ENCODE measurements at places on chromosomes 4 and X. TPM values are rescaled to one million over a fixed set of nuclear protein-coding genes. Genes with fewer than 3 reads are reported as not detected.

DNA sequence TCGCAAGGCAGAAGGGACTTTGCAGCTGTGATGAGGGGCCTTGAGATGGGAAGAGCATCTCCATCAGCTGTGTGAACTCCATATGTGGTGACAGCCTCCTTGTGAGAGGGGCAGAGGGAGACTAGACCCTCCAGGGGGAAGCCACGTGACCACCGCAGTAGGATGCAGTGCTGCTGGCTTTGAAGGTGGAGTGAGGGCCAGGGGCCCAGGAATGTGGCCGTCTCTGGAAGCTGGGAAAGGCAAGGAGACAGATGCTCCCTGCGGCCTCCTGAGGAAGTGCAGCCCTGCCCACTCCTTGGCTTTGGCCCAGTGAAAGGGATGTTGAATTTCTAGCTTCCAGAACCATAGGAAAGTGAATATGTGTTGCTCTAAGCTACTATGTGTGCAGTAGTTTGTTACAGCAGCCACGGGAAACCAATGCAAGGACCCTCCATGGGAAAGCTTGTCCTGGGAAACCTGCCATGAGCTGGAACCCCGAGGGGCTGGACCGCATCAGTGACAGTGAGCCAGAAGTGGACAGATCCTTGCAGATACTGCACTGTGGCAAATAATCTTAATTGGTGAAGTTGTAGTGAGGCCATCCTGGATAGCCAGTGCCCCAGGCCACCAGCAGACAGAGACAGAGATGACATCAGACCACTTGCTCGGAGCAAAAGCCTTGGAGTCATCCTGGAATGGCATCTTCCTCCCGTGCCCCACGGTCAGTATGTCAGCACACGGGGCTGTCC lies 35.4 kb upstream of the SORCS2 start:
- DNase-seq, result no peak

DNA sequence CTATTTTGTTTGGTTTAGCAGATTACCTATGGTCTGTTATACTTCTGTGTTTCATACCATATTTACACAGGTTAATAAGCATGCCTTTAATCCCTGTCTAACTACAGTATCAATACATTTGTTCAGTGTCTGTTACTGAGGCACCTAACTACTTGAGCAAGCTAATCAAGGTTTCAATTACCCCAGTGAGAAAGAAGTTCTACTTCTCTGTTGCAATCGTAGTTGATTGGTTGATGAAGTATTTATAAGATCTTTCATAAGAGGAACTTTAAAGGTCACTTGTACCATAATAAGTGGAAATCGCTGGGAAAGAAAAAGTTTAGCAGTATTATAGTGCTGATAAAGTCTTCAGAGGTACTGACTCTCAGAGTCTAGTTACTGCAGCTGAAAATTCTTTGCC lies 490.6 kb downstream of the RPA4 start:
- no peak for DNase-seq

- no peak for DNase-seq
Observed at GRCh38 chr4:142901166-142901662, 55.1 kb upstream of the INPP4B start.

DNA sequence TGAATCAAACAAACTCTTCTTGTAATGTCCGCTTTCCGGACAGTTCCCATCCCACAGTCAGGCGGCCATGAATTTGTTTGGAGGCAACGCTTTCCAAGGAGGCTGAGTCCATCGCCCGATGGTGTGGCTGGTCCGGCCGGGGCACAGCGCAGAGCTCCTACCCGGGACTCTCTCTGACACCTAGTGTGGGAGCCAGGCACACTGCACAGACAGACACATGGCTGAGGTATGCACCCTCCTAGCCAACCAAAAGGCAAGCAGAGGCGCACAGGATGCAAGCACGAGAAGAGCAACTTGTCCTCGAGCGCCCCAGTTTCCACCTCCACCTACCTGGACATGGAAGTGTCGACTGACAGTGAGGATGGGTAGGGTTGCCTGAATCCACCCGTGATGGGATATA lies 87.5 kb downstream of the LEF1 start:
- peak; percentile 44 for DNase-seq

DNA sequence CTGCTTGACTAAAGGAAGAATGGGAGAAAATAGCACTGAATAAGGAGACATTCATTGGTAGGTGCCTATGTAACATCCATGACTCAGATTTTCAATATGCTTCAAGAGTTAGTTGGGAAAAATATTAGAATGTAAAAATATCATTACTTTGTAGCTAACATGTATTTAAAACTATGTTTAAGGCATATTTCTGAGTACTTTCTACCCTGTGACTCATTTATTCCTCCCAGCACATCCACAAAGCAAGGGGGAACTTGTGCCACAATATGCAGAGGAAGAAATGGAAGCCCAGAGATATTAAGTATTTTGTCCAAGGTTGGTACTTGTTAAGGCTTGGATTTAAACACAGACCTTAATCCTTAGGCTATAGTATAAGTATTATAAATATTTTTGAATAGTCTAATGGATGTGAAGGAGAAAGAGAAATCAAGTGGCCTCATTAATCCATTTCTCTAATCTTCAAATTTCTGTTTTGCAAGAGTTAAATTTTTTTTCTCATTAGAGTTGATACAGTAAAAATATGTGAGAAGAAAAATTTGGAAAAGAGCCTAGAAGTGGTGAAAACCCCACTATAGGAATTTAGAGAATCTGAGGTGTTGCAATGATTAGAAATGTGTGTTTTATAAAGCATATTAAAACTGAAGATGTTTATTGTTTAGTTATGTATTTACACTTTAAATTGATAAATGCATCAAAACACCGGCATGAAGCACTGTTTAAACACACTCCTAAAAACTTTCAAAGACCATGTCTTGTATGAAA lies 149.3 kb upstream of the GYPA start:
- no peak for DNase-seq

DNA sequence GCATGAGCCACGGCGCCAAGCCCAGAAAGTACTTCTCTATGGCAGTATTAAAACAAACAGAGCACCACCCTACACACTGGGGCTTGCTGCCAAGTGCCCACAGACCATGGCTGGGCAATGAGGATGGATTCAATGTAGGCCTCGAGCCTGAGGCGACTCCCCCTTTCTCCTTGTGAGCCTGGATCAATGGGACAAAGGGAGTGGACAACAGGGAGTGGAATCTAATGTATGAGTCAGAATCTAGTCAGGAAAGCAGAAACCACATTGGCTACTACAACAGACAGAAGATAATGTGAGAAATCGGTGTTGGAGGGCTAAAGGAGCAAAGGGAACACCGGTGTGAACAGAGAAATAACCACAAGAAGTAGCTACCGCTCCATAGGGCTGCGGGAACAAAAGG lies 37.7 kb upstream of the OCIAD2 start:
- DNase-seq, result no peak

DNA sequence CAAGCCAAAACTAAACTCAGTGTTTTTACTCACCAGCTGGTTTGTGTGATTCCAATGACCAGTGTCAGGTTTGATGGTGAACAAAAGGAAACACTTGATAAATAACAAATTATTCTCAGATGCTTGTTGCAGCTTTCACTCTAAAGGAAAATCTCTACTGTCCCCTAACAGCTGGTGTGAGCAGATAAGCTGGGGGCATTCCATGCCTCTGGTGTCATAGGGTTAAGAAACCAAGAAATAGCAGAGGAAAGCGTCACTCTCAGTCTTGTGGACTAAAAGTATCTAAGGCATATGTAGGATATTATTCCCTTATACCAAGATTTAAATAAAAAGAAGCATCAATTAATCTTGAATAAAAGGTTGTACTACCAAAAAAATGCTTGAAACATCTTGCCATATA lies 24.3 kb downstream of the TRPC5 start:
- DNase-seq, result no peak

DNA sequence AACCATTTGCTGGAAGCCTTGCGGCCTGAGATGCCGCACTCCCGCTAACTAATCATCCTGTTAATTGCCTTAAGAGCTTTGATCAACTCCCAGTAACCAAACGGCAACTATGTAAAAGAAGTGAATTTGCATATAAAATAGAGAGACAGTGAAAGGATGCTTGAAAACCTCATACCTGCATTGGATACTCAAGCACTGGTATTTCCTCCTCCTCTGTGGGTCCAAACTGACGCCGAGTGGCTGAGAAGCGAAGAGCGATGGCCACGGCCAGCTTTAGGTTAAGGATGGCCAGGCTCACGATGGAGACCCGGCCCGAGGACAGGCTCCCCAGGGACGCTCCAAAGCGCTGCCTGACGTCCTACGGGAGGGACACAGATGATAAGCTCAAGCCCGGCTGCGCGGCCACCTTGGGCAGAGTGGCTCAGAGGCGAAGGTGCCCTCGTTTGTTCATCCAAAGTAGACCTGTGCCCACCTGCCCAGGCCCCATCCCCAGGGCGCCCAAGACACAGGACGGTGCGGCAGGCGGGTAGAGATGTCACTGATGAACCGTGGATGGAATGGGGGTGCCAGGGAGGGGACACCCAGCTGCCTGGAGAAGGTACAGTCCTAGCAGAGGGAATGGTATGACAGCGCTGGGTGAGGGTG lies 43.6 kb downstream of the ACOX3 start:
- DNase-seq, result no peak

- DNase-seq, result no peak
Observed at GRCh38 chr4:1629699-1630083, 54.4 kb downstream of the FAM53A start.

- no peak for DNase-seq
Observed at GRCh38 chr4:105277702-105278101, 131.0 kb downstream of the TET2 start.

- no peak for DNase-seq
Observed at GRCh38 chr4:184053434-184053833, 148.3 kb downstream of the STOX2 start.

DNA sequence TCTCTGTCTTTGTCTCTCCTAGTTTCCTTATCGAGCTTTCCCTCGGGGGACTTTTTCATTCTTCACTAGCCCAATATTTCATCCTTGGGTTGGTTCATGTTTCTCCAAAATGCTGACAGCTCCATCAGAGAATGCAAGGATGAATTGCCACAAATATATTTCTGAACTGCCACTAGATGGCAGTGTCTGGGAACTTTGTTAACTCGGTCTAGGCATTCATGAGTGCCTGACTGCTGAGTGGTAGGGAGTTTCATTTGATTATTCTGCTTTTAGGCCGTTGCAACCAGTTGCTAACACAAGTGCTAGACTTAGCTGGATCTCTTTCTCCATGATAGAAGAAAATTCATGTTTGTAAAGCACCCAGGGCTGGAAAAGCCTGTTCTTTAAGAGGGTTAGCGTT lies 73.5 kb upstream of the RAP2C start:
- DNase-seq, result peak; percentile 9

DNA sequence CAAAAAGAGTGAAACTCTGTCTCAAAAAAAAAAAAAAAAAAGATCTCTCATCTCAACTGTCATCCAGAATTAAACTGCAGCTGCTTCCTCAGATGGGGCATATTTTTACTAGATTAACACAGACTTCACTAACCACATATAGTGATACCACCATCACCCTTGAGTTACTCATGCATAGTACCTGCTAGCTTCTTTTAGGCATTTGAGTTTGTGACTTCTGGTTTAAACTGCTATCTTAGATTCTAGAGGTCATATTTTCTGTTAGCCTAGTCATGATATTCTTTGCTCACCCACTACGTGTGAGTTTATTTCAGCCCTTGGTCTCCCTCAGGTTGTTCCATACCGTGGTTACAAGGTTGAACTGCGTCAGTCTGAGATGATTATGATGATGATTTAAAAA lies 154.9 kb upstream of the BMP3 start:
- no peak for DNase-seq

DNA sequence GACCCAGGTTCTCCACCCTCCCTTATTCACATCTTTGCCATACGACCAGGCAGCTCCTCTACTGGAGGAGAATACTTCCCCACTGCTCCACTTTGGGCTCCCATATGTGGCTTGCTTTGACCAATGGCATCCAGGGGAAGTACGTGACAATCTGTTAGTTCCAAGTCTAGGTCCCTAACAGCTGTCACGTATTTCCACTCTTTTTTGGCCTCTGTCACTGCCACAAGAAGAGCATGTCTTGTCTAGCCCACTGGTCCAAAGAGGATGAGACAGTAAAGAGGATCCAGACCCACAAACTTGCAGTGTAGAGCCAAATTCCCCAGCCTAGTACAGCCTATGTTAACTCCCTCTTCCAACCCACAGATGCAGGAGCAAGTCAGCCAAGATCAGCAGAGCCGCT lies 49.7 kb upstream of the GATB start:
- DNase-seq, result no peak

- peak; percentile 52 for DNase-seq
Observed at GRCh38 chrX:46686003-46686645, 72.8 kb downstream of the SLC9A7 start.

- DNase-seq, result no peak
Observed at GRCh38 chr4:6626066-6626465, 14.4 kb upstream of the MRFAP1 start.

- DNase-seq, result no peak
Observed at GRCh38 chr4:73735231-73735630, 5.1 kb upstream of the CXCL8 start.

- peak; percentile 73 for DNase-seq
Observed at GRCh38 chr4:153573881-153574802, 108.0 kb downstream of the TMEM131L start.

DNA sequence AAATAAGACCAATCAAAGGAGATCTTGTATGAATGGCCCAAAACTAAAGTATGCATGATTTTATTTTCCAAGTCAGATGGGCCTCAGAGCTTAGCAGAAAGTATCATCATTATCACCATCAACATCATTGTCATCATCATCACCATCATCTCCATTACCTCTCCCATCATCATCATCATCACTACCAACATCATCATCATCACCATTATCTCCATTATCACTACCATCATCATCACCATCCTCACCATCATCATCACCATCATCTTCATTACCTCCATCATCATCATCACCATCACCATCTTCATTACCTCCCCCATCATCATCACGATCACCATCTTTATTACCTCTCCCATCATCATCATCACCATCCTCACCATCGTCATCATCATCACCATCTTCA lies 363.9 kb downstream of the DHRSX start:
- DNase-seq, result no peak

- DNase-seq, result no peak
Observed at GRCh38 chr4:157270108-157270507, 49.6 kb downstream of the GRIA2 start.

DNA sequence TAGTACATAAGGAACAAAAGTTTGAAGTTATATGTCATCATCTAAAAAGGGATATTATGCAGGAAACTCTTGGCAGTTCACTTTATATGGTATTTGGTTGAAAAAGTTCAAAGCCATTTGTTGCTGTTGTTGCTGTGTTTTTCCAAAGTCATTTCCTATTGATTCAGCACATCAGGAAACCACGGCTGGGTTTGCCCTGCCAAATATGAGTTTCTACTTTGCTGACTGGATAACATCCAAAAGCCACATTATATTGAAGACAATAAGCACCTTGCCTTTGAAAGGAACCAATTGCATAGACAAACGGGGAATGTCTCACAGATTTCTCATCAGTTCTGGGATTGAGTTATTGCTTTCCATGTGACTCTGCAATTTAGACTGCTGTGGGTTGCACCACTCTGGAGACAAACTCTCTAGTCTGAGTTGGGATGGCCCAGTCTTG lies 206.1 kb downstream of the SLC39A8 start:
- DNase-seq, result no peak

P2RY4 gene
- total RNA-seq, result not detected

UGT2B7 gene
- not detected for total RNA-seq

HTT gene
- 69.8 TPM for total RNA-seq

TMSB4X gene
- 6,256 TPM for total RNA-seq

ADGRG2 gene
- total RNA-seq, result not detected

TBC1D8B gene
- 1.4 TPM for total RNA-seq

EMCN gene
- total RNA-seq, result not detected

POU4F2 gene
- not detected for total RNA-seq

ABCE1 gene
- total RNA-seq, result 145 TPM

PAGE2B gene
- 0.70 TPM for total RNA-seq

TREX2 gene
- 0.74 TPM for total RNA-seq

FMR1NB gene
- not detected for total RNA-seq

RAB40A gene
- total RNA-seq, result not detected

SLC6A14 gene
- not detected for total RNA-seq

MYOZ2 gene
- total RNA-seq, result not detected

Measured in activated CD4-positive, alpha-beta memory T cell treated with anti-CD3 and anti-CD28 coated beads for 36 hours (primary cell).